ENCODE measurements at places on chromosomes 5 and 9.

GRCh38 chr5:121292664-121293063 is 559.0 kb upstream of the FTMT start:
- no peak for DNase-seq

DNA sequence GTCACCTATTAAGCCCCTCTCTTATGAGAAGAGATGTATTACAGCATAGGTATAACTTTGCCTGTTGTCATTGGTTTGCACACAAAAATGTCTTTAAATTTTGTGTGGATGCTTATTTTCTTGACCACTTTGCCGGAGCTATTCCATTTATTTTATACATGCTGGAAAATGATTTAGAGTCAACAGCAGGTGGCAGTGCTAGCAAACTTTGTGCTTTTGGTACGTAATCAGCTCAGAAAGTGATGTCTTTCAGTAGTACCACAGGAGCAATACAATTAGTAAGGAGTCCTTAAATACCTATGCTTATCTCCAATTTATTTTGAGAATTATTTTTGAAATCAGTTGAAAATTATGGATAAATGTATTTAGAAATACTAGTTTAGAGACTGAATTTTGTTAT is 19.8 kb upstream of the NUDT12 start:
- peak; percentile 40 for DNase-seq

DNA sequence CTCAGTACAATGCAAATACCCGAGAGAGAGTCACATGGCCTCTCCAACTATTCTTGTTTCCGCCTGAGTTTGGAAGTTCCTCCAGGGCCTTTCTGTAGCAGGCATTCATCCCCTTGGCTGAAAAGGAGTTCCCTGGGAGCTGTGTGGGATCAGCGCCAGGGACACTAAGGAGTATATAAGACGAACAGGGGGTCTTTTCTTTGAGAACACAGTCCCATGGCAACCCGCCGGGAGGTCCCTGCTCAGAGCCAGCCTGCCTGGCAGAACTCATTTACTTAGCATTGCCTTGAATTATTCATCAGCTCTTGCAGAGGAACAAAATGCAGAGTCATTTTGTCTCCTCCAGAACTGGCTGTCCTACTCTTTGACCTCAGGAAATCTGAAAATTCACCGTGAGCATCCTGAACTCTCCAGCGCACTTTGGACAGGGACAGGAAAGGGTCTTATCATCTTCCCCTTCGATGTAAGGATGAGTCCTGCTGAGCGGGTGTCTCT is 120.4 kb upstream of the OSMR start:
- no peak for DNase-seq

- peak; percentile 80 for DNase-seq
Observed at GRCh38 chr5:43034591-43034968, 5.5 kb downstream of the ANXA2R start.

DNA sequence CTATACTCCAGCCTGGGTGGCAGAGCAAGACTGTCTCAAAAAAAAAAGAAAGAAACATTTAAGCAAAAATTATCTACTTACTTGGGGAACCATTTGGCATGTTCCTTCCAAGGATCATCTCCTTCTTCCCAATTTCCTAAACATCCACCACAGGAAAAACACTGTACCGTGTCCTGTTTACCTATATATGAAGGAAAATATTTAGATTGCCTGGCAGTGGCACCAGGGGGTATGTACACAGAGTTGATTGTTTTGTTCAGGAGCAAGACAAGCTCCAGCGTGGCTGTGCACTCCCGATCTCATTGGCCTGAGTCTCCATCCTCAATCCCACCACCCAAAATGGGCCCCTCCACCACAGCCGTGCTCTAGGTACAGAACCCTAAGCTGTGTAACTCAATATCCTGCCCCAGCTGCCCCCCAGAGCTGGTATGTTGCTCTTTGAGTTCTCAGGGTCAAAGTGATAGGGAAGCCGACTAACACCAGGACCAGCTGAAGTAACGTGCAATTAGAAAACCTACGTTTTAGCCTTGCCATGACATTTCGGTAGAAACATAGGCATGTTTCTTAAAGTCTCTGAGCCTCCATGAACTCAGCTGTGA is 13.8 kb downstream of the NAIP start:
- DNase-seq, result no peak
